ENCODE measurements at places on chromosomes 5 and 9.

GRCh38 chr9:118209343-118209742 lies 505.1 kb downstream of the TLR4 start:
- DNase-seq: no peak

DNA sequence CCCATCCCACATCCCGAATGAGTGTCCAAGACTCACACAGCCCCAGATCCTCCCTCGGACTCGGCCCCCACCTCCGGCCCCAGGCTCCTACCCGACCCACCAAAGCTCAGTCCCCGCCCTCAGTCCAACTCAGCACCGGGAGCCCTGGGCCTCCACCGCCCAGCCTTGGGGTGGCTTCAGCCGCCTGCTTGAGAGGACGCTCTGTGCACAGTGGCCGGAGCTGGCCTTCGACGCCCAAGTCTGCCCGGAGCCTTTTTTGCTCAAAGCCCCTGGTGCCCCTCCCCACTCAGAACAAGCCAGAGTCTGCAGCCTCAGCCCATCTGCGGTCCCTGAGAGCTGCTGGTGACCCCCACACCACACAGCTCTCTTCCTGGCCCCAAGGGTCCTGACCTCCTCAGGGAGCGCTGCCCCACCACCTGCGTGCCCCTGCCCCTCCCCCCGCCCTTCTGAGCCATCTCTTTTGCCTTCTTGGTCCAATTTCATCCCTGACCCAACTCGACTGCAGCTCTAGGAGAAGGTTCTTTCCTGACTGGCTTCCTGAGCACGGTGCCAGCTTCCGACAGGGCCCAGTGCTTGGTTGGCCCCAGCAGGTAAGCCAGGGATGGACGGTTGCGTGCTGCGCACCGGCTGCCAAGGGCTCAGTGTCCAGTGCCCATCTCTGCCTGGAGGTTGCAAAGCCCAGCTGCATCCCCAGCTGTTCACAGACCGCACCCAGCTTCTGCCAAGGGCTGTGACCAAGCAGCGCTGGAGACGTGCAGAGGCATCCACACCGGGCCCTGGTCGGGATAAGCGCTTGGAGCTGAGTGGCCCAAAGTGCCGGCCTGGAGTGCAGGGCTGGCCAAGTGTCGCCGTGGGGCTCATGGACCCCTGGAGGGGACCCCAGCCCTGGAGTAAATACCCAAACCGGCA lies 27.7 kb upstream of the NSMF start:
- no peak for DNase-seq

DNA sequence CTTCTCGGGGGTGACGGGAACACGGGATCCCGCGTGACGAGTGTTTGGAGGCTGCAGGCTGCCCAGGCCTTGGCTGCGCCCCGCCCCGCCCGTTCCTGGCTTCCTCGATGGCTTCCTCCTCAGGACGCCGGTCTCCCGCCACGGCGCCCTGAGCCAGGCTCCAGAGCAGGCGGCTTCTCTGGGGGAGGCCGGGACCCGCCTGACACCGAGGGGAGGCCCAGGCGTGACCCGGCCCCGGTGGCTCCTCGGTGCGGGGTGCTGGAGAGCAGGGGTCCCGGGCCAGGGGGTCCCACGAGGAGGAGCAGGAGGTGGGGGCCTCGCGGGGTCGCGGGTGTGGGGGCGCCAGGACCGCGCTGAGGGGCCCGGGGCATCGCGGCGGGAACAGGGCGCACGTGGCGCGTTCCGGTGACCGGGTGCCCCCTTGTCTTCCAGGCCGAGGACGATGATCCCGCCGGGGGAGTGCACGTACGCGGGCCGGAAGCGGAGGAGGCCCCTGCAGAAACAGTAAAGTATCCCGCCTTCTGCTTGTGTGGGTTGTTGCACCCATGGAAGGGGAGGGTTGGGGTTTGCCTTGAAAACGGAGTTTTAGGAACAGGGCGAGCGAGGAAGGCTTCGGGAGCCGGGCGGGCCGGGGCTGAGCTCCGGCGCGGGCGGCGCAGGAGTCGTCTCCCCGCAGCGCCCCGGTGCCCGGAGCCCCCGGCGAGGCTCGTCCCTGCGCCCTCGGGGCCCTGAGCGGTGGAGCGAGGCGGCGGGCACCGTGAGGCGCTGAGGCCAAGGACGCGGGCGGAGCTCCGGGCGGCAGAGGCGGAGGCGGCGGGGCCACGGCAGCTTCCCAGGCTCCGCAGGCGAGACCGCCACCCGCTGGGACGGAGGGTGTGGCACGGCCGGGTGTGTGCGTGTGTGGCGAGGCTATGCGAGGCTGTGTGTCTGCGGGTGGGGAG lies 22.2 kb downstream of the AHRR start:
- DNase-seq: peak; percentile 76

DNA sequence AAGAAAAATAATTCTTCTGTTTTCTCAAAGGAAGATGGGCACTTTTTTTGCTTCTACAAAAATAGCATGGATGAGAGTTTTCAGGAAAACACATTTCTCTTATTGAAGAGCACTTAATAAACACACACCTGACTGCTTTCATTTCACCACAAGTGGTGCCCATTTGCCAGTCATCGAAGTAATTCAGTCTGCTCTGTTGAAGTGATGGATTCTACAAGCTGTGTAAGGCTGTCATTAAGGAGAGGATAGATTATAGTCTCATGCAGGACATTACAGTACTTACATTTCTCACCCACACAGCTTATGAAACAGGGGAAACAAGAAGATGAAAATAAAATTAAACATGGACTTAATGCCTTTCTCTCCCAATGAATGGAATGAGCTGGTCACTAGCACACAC lies 165.2 kb downstream of the NR2F1-AS1 start:
- DNase-seq: no peak

DNA sequence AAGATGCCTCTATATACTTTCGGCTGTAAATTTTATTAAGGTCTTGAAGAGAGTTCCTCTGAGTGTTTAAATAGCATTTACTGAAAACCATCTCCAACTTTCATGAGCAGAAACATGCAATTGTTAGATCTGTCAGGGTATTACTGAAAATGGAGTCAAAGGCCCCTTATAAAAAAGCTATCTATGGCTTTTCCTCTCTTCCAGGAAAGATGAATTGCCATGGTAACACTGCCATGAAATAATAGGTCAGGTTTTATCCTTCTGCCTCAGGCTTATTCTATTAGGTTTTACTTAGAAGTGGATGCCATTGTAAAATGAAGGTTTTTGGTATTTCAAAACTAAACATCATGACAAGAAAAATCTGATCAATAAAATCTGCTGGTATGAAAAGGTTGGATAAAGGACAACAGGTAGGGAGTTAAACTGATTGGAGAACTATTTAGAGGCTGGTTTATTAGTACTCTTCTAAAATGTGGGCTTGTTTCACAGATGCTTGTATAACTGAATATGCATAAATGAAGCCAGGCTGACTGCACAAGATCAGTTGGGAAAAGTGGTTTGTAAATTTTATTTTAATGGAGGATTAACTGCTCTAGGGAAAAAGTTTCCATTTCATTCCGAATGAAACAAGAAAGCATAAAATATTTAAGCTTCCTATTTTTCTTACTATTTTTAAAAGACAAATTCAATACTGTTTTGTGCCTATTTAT lies 135.5 kb downstream of the RAB3C start:
- no peak for DNase-seq

DNA sequence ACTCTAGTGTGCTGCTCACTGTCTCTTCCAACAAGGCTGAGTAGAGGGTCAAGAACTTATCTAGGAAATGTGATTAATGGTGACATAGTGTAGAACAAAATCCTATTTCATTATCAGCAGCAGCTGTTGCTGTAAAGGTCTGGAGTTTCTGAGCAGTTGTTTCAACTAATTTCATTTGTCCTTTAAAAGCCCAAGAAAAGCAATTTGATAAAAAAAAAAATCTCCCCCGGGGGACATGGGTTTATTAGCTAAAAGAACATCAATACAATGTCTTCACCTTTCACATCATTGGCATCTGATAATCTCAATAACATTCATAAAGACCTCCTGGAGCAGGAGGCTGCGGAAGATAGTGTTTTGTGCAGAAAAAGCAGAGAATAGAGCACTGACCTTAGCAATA lies 468.1 kb downstream of the KCTD16 start:
- DNase-seq: no peak

- peak; percentile 2 for DNase-seq
Measured at GRCh38 chr9:93898026-93898425, 57.1 kb downstream of the BARX1 start.

DNA sequence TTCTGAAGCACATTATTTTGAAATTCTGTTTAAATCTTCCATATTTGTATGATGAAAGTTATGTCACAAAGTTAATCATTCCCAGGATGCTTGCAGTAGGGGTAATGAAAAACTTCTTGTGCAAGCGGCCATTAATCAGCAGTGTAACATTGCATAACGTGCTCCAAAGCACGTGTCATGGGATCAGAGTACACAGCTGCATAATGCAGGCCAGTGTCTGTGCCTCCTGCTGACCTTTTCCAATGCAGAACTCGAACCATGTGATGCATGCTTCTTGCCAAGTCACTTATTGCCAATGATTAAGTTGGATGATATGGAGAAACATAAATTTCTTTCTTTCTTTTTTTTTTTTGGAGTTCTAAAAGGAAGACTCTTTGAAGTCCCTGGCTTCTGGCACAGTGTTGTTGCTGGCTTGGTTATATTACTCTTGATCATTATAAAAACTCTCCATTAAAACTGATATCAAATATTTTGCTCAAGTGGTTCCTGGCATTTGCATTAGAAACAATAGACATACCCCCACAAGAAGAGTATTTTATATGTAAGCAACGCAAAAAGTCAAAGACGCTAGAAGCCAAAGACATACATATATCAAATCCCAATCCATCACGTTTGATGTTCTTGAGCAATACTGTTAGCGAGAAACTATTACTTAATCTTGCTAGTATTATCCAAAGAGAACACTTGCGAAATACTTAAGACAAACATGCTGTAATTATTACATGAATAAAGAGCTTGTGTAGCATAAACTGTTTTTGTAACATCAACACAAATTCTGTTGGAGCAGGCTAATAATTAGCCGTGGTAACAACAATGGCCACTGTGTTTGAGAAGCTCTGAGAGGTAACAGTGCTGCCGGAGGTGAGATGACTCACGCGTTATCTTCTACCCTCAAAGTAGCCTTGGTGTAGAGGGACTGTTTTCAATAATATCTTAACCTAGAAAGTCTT lies 164.2 kb downstream of the AUH start:
- peak; percentile 86 for DNase-seq

- no peak for DNase-seq
Measured at GRCh38 chr5:142627383-142628217, 58.3 kb downstream of the FGF1 start.

DNA sequence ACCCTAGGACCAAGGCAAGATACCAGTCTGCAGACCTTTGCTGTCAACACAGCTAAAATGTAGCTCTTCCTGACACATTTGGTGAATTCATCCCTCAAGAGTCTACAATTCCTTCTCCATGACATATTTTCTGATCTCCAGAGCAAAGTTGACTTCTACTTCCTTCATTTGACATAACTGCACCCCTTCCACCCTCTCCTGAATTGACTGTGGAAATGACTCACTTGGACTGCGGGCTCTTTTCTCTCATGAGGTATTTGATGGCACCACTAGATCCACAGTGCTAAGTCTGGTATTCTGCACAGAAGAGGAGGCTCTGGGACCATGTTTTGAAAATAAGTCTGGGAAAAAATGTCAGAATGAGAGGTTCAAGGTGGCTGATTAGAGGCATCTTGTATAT lies 338.4 kb upstream of the TRPC7 start:
- no peak for DNase-seq

- no peak for DNase-seq
Measured at GRCh38 chr5:158911693-158912363, 187.9 kb downstream of the EBF1 start.

DNA sequence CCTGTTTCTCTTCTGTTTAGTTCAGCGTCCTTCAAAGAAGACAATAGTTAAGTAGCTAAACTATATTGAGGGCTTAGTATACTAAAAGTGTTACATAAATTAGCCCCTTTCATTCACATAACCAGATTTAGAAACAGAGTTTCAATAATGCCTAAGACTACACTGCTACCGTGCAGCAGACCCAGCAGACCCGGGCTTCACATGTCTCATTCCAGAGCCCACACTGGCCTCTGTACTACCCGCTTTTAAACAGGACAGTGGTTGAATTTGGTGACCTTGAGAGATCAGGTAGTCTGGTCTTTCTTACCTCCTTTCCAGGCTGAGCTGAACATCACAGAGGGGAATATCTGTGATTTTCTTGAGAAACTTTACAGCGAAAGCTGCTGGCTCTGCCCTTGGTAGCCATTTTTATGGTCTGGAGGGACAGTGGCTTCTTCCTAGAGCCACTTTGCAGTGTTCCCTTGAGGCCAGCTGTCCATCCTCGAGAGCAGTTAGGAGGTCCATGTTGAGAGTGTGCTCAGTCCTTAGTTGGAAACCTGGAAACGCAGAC lies 56.5 kb downstream of the SLC22A5 start:
- DNase-seq: no peak

GRCh38 chr9:125145425-125145824 lies 2.1 kb upstream of the SCAI start:
- DNase-seq: no peak

- no peak for DNase-seq
Measured at GRCh38 chr9:36471359-36471758, 71.3 kb upstream of the RNF38 start.

DNA sequence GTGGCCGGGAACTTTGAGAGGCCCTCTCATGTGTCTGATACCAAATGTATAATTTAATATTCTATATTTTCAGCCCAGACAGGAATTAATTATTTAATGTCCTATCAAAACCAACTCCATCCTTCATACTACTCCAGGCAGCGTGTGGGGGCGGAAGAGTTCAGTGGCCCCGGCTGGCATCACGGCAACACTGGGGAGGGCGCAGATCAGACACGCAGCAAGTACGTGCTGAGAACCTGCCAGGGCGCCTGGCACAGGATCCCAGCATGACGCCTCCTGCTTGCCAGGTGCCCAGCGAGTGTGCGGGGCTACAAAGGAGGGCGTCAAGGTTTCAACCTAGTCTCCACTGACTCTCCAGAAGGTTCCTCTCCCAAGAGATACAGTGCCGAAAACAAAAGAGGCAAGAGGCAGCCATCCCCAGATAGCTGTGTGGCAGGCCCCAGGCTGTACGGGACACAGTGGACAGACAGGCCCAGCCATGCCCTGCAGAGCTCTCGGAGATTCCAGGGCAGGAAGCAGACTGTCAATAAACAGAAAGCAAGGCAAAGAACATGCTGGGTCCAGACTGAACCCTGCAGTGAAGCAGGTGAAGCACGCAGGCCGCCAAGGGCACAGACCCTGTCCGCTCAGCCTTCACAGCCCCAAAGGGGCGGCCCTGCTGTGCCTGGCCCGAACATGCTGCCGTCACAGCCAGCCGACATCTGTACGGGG lies 110.3 kb downstream of the VAV2 start:
- no peak for DNase-seq

DNA sequence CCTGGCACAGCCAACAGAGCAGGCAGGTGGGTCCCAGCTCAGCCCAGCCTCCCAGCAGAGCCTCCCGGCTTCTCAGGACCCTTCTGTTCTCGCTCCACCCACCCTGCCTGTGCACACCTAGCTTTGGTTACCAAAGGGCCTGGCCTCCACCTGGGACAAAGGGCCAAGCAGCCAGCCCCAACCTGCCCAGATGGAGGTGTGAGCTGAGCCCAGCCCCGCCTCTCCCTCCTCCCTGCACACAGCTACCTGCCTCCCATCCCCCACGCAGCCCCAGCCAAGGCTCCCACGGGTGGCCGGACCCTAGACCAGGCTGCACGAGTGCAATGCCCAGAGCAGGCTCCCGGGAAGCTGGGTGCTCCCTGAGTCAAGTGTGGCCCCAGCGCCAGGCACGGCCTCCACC lies 5.6 kb downstream of the TPRN start:
- DNase-seq: no peak

GRCh38 chr9:134026581-134026980 lies 1.3 kb downstream of the BRD3OS start:
- no peak for DNase-seq

GRCh38 chr9:101408374-101409078 lies 9.9 kb downstream of the ZNF189 start:
- DNase-seq: no peak
